Stomach (tissue), 19 donors: ENCODE measurements at places on chromosomes 1 and 21. TPM values are rescaled to one million over a fixed set of nuclear protein-coding genes. Genes with fewer than 3 reads are reported as not detected.

DNA sequence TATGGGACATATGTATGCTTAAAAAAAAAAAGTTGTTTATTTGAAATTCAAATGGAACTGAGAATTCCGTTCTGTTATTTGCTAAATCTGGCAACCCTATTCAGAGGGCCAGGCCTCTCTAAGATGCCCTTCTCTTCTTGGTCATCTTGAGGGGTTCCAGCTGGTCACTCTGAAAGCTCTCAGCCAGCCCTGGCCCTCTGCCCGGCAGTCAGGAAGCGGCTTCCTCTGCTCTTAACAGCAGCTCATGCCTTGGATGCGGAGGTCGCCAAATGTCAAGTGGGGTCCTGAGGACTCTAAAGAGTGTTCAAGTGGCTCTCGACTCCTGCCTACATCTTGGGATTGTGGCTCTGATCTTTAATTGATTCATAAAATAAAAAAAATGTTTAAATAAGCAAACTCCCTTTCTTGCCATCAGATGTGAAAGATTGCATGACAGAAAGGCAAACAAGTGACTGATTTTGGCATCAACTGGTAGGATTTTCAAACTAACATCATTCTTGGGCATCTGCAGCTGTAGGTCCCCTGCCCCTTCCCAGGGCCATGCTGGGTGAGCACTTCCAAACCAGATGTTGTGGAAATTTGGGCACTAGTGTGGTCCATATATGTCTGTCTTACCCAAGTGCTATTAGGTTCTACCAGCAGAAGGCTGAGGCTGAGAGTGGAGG is 130.8 kb downstream of the PRDM2 start:
- peak; percentile 62 for DNase-seq

DNA sequence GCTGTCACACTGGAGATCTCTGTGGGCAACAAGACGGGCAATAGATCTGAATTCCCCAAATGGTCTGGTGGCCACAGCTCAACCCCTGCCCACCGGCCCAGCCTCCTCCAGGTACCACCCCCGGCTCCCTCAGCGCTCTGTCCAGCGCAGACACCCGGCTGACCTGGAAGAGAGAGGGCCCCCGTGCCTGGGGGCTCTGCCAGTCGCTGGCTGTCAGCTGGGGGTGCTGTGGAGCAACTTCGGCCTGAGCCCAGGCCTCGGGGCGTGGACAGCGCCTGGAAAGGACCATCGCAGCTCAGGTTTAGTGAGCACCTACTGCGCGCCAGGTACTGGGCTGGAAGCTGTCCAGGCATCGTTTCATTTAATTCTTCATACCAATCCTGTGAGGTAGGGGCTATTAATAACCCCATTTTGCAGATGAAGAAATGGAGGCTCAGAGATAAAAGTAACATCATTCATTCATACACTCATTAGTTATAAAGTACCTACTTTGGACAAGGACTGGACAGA is 51.0 kb downstream of the AHDC1 start:
- no peak for DNase-seq

DNA sequence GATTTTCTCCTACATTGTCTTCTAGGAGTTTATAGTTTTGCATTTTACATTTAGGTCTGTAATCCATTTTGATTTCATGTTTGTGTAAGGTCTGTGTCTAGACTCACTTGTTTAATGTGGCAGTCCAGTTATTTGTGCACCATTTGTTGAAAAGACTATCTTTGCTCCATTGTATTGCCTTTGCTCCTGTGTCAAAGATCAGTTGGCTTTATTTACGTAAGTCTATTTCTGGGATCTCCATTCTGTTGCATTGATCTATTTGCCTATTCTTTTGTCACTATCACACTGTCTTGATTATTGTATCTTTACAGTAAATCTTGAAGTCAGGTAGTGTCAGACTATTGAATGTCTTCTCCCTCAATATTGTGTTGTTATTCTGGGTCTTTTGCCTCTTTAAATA is 49.7 kb upstream of the RGS2 start:
- DNase-seq, result no peak

DNA sequence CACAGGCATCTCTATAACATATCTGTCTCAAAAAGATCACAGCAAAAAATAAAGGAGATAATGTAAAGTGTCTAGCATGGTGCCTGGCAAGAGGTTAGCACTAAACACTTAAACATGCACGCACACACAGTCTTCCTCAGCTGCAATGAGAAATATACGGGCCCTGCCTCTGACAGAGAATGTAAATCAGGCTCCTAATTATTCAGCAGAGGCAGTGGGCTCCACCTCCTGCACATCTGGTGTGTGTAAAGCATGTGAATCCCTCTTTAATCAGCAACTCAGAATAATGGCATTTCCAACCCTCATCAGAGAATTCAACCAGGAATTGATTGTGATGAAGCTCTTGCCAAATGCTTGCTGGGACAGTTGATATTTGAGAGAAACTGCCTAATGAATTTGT is 85.6 kb upstream of the KCNA3 start:
- no peak for DNase-seq

DNA sequence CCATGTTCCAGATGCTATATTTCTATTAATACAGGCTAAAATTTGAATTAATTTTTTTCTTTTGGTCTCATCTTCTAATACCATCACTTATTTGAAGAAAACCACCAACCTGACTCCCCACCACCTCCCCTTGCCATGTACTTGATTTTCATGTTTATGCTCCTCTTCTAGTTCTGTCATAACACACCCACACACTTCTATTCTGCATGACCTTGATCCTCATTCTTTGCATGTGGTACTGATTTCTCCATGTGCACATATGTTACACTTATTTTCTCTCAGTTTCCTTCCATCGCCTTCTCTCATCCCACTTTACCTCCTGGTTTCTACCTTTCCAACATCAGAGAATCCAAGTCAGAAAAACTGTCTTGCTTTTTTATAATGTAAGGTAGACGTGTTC is 78.9 kb upstream of the ARID1A start:
- no peak for DNase-seq

DNA sequence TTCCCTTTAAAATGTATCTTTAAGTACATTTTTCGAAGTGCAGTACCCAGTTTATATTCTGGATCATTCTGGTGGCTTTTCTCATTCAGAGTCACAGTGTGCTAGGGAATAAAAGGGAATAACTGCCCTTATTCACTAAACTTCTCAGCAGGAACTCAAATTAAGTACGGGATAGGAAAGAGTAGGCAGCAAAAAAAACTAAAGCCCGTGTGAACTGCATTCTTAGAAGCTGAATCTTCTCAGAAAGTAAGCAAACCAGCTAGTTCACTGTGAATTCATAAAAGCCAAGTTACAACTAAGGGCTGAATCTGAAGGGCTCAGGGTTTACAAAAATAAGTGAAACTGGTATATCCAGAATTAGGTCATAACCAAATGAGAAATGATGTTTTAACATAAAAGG is 22.0 kb downstream of the PRPF38A start:
- DNase-seq, result no peak

DNA sequence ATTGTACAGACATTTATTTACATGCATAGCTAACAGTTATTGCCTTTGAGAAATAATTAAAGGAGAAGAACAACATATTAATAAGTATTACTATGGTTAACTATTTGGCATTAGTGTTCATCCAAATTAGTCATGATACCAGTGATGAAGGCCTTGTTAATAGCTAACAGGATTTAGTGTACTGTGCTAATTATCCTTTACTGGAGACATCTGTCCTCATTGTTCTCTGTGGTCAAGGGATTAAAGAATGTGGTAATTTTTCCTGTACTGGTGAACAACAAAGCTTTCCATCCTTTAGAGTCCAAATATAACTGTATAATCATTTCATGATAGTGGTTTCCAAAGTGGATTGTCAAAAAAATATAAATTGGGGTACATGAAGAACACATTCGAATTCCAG is 103.9 kb downstream of the ADGRL4 start:
- no peak for DNase-seq

- DNase-seq, result peak; percentile 47
Measured at GRCh38 chr1:177659281-177659680, 310.6 kb downstream of the SEC16B start.

DNA sequence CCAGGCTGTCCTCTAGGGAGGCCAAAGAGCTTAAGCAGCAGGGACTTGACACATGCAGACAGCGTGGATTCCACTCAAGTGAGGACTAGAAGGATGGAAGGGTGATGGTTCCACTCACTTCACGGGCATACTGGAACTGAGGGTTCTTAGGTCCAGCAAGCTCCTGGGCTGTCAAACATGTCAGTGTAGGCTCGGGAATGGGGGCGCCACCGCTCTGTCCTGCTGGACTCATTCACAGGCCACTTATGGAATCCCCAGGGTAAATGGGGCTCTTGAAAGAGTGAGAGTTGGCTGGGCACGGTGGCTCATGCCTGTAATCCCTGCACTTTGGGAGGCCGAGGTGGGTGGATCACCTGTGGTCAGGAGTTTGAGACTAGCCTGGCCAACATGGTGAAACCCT is 27.7 kb upstream of the CSF3R start:
- DNase-seq, result no peak

DNA sequence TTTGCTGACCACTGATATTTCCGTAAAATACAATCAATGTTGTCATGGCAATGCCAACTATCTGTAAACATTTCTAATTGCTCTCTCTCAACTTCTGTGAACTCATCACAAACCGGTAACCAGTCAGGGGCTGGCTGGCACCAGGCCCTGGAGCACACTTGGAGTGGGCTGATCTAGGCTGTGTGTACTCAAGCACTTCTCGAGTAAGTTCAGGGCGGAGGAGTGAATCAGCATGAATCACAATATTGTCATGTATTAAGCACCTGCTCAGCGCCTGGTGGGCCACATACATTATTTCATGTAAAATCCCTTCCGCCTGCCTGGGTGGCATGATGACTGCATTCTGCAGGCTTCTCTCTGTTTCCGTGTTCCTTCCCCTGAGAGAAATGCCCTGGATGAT is 212.4 kb downstream of the FOXD2 start:
- peak; percentile 70 for DNase-seq

DNA sequence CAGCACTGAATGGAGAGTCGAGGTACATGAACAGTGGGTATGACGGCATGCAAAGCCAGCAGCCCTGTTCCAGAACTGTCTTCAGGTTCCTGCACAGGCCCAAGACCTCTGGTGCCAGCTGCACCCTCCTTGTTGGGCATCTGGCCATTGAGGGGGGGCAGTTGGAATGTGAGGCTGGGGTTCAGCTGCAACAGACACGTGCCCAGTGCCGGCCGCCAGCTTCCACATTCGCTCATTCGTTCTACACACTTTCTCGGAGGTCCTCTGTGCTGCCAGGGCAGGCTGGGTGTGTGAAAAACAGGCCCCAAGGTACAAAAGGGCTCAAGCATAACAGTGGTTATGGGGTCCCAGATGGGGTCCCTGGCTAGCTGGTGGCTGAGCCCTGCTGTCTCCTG is 37.9 kb upstream of the SLC19A1 start:
- peak; percentile 16 for DNase-seq

DNA sequence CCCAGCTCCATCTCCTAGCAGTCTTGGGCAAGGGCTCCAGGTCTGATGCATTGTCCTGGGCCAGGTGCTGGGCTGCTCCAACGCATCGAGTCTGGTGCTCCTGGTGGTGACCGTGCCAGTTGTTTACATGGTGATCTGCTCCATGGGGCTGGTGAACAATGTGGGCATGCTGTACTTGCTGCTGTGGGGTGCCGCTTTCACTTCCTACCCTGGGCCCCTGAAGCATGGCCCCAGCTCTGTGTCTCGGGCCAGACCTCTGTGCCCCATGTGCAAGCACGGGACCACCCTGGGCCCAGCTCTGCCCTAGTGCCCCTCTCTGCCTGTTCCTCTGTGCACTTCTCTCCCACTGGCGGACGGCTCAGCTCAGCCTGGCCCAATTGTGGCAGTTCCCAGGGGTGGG is 119.4 kb downstream of the MAST2 start:
- no peak for DNase-seq

GRCh38 chr1:219144658-219145315 is 28.9 kb upstream of the LYPLAL1 start:
- no peak for DNase-seq

DNA sequence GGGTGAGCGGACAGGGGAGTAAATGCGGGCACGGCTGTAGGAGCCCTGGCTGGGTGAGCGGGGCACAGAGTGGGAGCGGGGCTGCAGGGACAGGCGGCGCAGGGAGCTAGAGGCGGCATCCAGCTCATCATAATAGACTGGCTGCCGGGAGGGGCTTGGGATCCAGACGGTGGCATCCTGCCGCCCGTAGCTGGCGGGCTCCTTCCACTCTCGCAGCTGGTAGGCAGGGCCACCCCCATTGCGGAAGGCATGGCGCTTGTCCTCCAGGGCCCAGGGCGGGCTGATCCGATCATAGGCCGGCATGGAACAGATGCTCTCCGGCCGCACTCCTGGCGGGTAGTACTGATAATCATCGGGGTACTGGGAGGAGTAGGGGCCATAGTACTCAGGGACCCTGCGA is 43.7 kb upstream of the GOLT1A start:
- DNase-seq, result no peak

- DNase-seq, result peak; percentile 7
Measured at GRCh38 chr1:55244476-55245099, 29.4 kb upstream of the USP24 start.

DNA sequence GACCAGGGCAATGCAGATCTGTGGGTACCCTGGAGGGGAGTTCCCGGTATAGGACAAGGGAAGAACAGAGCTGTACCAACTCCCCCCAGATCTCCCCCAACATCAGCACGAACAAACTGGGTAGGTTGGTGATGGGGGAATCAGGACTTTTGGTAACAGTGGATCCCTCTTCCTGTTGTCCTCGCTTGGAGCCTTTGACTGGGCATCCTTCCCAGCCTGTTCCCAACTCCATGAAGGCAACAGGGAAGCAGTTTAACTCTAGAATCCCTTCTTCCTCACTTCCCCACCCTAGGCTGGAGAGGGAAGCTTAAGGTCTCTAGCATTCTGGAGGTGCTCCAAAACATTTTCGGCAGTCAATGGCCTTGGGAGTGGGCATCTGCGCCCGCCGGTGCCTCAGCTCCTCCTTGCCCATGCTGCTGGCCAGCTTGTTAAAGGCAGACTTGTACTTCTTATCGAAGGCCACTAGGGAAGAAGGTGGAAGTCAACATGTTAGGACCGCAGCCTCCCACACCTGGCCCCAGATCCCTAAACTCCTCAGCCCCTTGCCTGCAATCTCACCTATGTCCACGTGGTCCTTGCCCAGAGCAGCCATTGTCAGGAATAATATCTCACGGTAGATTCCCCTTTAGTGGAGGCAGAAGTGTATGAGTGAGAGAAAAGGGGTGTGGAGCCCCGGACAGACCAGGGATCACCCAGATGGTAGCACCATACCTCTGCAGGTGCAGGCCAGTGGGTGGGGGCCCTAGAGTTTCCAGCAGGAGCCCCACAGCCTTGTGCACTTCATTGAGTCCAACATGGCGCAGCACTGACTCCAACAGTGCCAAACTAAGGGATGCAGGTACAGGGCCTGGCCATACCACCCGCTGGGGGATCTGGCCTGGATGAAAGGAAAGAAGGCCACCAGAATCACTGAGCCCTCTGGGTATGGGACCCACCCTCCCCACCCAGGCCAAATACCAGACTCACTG is 7.5 kb upstream of the GATAD2B start:
- DNase-seq, result no peak

The KRTAP11-1 gene
- total RNA-seq, result not detected

The CLCA1 gene
- not detected for total RNA-seq

The PLXNA2 gene
- total RNA-seq, result 21.0 TPM

The UTP11 gene
- 10.3 TPM for total RNA-seq

The SPRR4 gene
- not detected for total RNA-seq

The CCSAP gene
- total RNA-seq, result 5.2 TPM

The MFSD2A gene
- total RNA-seq, result not detected

The RIPK4 gene
- total RNA-seq, result 13.2 TPM

The CD55 gene
- total RNA-seq, result 53.6 TPM

The ELAPOR1 gene
- total RNA-seq, result 56.8 TPM

The SLC44A3 gene
- total RNA-seq, result 80.3 TPM
